ENCODE measurements at places on chromosomes 2 and 18.

DNA sequence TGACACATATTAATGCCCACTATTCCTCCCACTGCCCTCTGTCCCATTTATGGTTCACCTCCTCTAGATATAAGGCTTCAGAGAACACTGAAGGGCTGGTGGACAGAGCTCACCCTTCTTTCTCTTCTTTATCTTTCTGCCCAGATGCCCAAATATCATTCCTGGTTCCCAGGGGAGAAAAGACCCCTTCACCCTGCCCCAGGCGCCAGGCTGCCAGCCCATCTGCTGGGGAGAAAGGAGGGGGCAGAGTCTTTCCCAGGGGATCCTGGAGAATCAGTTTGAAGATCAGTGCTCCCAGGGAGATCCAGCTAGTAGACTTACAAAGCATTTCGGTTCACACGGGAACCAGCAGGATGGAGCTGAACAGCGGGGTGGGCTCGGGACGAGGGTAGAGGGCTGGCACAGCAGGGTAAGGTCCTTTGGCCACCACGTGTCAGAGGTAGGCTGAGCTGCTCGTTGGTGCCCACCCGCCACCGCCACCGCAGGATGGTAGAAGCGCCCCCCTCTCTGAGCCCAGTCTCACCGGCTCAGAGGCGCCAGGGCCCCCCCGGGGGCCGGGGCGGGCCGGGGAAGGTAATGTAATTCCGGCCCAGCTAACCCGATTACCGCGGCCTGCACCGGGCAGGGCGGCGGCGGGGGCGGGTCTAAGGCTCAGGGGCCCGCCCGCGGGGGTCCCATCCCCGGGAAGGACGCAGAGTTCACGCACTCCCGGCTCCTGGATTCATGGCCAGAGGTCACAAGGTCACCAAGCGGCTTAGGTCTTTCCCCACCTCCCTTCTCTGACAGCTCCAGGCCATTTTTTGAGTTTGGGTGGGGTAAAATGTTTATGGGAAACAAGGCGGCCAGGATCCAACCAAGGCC lies 1.3 kb upstream of the TLX2 start:
- no peak for DNase-seq

DNA sequence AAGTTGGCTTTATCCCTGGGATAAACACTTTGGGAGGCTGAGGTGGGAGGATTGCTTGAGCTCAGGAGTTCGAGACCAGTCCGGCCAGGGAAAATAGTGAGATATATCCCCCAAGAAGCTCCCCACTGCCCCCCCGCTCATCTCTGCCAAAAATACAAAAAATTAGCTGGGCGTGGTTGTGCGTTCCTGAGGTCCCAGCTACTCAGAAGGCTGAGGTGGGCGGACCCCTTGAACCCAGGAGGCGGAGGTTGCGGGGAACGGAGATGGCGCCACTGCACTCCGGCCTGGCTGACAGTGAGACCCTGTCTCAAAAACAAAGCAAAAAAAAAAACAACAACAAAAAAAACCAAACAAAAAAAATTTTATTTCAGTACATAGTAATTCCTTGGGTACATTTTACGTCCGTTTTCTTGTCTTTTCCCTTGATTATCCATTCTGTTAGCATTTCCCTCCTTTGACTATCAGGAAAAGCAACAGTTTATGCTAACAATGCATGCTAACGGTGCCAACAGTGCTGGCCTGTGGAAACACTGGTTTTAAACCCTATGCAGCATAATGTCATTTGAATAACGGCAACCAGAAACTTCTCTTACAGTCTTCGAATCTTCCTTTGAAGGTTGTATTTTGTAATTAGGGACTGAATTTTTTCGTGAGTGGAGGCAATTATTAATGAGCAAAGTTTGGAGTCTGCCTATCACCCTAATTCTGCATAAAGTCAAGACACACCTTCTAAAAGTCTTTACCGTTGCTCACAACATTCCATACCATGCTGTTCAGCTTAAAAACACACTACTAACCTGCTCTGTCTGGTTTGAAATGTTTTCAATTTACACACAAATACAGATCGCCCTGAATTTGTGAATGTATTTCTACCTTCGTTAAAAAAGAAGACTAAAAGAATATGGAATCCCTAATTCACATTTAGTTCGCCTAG lies 721 bp upstream of the MIB1 start:
- no peak for DNase-seq

DNA sequence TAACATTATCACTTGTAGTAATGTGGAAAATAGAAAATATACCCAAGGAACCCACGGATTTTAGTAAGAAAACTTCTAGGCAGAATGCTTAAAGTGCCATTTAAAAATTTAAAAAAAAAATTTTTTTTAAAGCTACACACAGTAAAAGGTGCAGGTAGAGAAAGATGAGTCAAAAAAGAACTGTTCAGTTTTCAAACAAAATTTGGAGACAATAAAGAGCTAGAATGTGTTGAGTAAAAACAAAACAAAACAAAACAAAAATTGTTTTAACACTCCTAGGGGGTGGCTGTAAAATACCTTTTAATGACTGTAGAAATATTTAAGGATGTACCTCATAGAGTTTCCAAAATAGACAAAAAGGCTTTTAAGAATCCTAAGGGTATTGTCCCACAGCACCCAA lies 212.0 kb downstream of the TGIF1 start:
- no peak for DNase-seq

- DNase-seq, result no peak
These were observed 113.6 kb downstream of the LAMA1 start for GRCh38 chr18:7004009-7004408.

DNA sequence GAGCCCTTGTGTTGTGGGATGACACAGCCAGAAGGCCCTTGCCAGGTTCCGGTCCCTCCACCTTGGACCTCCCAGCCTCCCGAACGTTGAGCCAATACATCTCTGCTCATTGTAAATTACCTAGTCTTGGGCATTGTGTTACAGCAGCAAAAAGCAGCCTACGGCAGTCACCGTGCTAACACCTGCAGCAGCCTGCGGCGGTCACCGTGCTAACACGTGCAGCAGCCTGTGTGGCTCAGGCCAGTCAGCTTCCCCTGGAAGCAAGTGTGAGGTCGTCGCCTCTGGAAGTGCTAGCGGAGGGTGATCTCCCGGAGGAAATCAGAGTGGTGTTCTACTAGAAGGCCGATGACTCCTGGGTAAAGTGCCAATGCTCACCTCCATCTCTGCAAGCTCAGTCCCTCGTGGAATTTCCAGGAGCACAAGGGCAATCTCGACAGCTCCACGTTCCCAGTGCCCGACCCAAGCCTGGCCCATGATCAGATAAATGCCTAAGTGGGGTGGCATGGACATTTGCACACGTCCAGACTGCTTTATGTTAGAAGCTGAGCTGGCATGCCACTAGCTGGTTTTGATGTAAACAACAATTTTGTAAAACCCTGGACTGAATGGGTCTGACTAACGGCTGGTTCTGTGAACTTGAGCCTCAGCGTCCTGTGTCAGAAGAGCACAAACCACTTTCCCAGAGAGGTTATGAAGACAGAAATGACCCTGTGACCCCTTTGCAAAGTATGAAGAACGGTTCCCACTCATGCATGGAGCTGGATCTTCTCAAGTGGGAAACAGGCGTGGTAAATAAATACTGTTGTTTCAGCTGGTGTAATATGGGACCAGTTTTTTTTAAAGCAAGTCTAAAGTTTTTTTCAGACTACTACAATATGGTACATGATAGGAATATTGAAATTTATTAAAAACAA lies 11.4 kb upstream of the CNDP1 start:
- no peak for DNase-seq

DNA sequence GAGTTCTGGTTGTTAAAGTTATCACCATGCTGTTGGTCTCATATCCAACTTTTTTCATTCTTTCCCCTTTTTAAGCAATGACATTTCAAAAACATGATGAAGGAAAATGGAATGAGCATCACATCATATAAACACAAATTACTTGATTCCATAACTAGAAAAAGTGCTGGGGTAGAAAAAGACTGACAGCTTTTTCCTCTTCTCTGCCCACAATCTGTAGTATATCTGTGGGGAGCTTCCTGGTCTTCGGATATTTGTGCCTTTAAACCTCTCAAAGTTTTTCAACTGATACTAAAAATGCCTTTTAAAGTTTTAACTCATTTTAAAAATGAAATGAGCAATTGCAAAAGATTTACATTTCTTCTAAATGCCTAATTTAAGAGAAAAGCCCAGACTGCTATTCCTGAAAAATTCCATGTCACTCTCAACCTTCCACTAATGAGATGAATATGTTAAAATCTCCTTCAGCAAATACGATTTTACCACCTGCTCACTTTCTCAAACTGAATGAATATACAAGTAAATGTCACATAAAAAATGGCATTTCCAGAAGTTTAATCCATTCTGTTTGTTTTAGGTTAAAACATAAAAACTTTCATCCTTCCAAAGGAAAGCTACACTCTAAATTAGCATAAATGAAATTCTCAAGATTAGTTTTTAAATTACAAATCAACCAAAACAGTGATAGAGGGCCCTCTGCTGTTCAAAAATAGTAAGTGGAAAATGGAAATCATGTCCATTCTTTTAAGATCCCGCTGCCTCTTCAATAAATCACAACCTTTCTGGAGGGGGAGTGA lies 2.1 kb downstream of the DNAH7 start:
- DNase-seq, result no peak

GRCh38 chr18:8018701-8019331 lies 451.7 kb downstream of the PTPRM start:
- no peak for DNase-seq

- no peak for DNase-seq
These were observed 2.3 kb upstream of the KCNG2 start for GRCh38 chr18:79795446-79795845.

DNA sequence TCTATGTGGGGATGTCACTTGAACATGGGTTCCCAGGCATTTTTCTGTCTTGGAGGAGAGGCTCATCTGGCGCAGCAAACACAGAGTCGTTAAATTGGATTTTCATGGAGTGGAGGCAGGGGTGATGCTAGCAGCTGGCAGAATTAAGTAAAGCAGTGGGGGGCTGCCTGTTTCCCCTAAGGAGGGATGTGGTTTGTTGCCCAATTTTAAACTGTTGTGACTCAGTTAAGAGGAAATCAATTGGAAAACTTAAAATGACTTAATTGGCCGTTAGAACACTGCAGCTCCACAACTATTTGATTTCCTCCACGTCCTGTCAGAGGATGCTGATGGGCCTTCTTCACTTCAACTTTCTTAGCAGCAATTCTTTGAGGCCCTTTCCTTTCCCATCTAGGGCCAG lies 354.1 kb upstream of the ATP5MC3 start:
- DNase-seq, result no peak

DNA sequence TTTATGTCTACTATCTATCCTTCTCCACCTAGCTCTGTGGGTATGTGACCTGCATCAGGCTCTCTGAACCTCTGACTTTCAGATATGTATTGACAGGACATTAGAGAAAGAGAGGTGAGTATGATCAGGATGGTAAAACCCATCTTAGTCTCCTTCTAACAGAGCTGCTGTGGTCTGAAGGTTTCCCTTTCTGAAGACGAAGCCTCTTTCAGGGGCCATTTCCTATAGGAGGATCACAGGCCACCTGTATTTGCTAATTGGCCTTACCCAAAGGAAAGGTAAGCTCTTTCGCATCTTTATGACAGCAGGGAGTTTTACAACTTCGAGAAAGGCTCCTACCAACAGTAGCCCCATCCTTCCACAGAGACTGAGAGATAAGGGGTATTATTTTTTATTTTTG lies 442.9 kb downstream of the KCNJ3 start:
- no peak for DNase-seq

GRCh38 chr2:101253013-101253702 lies 472 bp downstream of the CNOT11 start:
- DNase-seq, result peak; percentile 66

DNA sequence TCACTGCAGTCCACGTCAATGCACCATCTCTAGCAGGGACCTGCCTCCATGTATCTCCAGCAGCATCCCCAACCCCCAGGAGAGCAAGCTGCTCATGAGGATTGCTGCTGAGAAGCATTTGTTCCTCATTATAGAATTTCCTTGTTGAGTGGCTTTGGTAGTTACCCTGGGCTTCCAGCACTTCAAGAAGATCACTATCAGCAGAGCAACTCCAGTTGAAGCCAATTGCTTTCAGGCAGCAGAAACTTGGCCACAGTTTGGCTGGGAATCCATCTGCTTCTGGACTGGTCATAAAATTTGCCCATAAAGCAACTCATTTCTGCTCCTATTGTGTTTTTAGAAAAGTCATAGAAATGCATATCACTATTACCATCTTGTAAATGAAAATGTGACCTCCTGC lies 17.4 kb downstream of the TRPM8 start:
- no peak for DNase-seq

DNA sequence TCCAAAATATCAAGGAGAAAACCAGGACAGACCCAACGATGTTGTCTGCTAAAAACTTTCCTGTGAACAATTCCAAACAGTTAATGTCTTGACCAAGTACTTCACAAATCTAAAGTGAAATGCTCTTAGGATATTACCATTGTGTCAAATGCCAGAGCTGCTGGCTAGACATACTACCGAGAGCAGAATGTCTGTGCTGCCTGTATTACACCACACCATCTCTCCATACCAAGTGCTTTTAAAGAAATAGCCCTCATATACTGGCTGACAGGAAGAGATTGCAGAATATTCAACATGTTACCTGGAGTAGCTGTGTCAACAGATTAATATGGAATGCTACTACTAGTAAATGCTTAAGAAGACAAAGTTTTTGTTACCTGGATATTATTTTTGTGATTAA lies 18.6 kb downstream of the IAH1 start:
- no peak for DNase-seq

- no peak for DNase-seq
These were observed 19.3 kb downstream of the PPP4R1 start for GRCh38 chr18:9594823-9595596.

- DNase-seq, result no peak
These were observed 22.2 kb downstream of the ZNF521 start for GRCh38 chr18:25329783-25330182.

GRCh38 chr2:158463496-158464095 lies 6.8 kb downstream of the PKP4 start:
- no peak for DNase-seq

DNA sequence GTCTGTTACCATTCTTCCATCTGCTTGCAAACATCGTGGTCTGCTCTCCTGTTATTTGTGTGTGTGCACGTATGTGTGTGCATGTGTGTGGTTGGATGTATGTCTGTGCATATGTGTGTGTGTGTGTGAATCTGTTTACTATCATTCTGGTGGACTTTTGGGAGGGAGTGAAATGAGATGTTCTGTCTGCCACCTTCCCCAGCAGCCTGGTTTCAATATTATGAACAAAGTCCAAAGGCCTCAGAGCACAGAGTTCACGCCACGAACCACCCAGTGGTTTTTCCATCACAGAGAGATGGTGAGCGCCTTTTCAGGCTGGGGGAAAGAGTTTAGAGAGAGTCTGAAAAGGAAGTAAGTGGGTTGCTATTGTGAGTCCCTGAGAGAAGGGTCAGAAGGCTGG lies 67.1 kb upstream of the YWHAQ start:
- no peak for DNase-seq

DNA sequence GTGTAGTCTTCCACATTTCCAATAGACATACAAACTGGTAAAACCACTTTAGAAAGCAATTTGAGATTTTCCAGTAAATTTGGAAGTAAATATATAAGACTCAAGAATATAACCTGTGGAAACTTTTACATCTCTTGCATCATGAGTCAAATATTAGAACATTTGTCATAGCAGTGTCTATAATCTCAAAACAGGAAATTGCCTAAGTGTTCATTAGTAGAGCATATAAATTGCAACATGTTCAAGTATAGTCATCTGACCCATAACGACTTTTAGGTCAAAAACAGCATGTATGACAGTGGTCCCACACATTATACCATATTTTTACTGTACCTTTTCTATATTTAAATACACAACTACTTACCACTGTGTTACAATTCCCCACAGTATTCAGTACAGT lies 555.9 kb upstream of the VRK2 start:
- DNase-seq, result no peak
